ENCODE measurements at places on chromosomes 2 and 18.

DNA sequence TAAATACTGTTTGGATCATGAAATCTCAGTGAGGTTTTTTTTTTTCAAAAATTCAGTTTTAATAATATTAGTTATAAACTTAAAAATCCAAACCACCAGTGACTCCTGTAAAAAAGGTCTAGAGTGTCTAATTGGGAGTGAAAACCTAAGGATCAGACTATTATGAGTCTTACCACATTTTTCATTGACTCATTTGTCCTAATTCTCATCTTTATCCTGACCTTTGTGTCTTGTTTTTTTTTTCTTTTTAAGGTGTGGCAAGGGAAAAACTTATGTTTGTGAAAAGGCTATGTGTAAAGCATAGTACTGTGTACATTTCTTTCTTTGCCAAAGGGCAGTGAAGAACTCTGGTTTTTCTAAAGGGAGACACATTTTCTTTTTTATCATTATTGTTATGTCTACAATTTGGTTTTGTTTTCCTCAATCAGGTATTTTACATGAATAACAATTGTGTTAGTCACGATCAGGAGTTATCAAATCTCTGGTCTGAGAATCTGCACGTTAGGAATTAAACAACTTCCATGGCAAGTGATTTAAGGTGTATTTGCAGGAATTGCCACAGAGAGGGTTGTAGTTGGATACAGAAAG lies 52.6 kb downstream of the RHBDD1 start:
- no peak for DNase-seq

GRCh38 chr2:234993541-234993981 lies 41.7 kb downstream of the SH3BP4 start:
- no peak for DNase-seq

DNA sequence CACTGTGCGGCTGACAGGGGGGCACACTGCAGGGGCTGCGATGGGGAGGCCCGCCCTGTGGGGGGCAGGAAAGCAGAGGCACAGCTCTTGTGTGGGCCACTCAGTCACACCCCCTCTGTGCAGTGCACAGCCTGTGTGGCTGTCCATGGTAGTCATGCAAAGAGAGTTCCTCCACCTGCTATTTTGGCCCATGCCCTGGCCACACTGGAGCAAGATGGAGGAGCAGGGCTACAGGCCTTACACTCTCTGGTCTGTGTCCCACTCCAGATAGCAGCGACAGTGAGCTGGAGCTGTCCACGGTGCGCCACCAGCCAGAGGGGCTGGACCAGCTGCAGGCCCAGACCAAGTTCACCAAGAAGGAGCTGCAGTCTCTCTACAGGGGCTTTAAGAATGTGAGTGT lies 28.5 kb upstream of the FAHD2A start:
- DNase-seq = no peak

GRCh38 chr18:13393338-13393737 lies 174.8 kb downstream of the LDLRAD4 start:
- DNase-seq = no peak

DNA sequence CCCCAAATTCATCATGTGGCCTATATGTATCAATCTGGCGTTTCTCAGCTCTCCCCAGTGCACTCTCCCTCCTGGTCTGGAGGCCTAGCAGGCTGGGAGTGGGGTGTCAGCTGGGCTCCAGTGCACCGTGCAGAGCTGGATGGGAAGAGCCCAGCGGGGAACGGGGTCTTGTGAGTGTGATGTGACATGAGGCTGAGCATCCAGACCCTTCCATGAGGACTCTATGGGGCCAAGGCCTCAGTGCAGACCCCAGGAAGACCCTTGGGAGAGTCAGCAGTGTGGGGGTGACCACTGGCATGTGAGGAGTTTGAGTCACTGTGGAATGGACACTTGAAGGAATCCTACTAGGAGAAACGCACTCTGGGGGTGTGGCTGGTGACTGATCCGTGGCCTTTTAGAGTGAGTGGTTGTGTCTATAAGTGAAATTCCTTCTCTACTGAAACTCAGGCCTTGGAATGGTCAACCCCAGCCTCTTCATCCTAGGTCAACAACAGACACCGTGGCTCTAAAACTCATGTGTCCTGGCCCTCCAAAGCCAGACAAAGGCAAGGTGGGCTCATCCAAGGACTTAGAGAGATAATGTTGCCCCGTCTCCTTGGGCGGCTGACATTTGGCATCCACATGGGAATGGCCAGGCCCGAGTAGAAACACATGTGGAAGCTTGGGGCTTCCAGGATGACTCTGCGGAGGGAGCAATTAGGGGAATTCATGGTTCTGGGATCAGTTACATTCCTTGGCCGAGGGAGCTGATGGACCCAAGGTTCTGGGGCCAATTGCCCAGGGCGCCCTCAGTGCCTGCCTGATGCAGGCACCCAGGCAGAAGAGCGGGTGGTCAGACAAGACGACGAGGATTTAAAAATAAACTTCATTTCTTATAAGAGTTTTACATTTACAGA lies 156.0 kb upstream of the TWIST2 start:
- no peak for DNase-seq

DNA sequence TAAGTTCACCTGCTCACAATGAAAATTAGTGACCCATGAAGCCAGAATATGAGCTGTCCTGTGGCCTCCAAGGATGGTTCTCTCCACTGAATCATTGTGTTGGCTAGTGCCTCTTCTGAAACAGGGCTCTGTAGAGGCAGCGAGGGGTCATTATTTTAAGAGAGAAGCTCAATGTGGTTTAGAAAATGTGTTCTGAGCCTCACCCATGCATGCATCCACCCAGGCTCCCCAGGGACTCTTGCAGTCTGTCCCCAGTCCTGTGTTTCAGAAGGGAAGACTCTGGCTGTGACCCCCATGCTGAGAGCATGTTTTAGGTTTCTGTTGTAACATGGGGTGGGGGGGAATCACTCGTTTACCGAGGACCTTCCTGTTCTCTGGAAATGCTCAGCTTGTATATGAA lies 135.2 kb downstream of the RNF144A start:
- no peak for DNase-seq

- DNase-seq = no peak
These were observed 89.6 kb upstream of the SETBP1 start for GRCh38 chr18:44590956-44591670.

- DNase-seq = no peak
These were observed 105.9 kb downstream of the SRBD1 start for GRCh38 chr2:45505138-45505537.

DNA sequence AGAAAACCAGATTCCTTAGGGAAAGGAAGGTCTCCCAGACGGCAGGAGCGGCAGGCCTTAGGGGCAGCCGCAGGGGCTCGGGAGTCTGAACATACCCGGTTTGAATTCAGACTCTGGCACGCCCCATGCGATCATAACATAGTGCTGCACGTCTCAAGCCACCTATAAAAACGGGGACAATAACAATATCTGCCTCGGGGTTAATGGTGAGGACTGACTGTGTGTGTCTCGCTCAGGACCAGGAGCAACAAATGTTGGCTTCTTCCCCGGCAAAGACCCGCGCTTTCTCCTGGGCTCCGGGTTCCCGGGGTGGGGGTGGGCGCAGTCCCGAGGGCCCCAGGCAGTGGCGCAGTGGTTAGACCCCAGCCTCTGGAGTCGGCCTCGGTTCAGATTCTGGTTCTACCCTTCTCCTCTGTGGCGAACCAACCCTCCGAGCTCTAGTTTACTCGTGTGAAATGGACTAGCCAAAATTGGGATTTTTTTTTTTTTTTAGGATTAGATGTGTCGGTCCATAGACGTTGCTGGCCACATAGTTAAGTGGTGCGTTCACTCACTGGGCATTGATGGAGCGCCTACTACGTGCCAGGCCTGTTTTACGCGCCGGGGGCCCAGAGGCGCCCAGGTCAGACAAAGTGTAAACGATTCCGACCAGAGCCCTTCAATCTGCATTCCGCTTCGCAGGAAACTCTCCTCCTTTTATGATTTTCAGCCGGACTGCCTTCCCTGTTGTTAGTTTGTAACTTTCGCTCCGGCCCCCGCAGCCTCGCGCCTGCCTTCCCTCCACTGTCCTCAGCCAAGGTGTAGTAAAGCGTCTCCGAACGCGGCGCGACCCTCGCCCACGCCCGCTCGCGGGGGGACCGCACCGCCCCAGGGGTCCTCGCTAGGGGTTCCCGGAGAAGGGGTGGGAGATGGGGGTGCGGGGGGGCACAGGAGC lies 820 bp upstream of the SH3BP4 start:
- DNase-seq = no peak

DNA sequence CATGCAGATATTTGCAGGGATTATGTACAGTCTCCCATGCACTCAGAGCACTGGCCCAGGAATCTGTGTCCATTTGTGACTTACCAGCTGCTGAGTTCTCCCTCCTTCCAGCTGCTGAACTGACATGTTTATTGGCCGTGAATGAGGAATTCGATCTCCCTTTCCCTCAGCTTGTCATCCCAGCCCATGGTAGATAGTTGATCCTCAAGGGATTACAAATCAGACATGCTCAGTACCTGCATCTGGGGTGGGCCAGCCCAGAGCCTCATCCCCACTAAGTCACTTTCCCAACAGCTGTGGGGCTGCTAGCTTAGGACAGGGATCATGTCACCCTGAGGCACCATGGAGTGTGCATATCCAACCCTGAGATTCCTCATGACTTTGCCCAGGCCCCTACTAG lies 1284.9 kb upstream of the LRRTM1 start:
- DNase-seq = no peak

DNA sequence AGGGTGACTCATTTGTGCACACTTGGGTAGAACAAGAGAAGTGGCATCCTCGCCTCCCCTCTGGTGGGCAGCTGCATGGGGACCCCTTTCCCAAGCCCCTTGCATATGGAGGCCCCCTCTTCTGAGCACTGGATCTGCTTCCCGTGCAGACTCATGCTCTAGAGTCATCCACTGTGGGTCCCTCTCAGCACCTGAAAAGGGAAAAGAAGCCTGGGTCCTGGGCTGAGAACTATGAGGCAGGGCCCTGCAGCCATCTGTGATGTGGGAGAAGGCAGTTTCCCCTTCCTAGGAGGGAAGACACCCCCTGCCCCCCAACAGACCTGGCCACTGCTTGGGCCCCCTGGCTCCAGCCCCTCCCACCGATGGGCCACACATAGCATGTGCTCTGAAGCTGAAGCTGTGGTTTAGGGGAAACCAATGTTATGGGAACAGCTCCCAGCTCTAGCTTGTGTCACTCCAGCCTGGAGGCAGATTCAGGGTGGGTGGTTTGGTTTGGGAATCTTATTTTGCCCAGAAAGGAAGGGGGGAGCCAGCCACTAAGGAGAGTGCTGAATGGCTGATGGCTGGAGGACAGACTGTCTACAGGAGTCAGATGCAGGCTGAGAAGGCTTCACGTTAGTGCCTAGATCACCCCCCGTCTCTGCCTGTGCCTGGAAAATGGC lies 172.8 kb downstream of the GLI2 start:
- DNase-seq = no peak

- no peak for DNase-seq
These were observed 1.3 kb downstream of the TAF1B start for GRCh38 chr2:9844576-9844975.

DNA sequence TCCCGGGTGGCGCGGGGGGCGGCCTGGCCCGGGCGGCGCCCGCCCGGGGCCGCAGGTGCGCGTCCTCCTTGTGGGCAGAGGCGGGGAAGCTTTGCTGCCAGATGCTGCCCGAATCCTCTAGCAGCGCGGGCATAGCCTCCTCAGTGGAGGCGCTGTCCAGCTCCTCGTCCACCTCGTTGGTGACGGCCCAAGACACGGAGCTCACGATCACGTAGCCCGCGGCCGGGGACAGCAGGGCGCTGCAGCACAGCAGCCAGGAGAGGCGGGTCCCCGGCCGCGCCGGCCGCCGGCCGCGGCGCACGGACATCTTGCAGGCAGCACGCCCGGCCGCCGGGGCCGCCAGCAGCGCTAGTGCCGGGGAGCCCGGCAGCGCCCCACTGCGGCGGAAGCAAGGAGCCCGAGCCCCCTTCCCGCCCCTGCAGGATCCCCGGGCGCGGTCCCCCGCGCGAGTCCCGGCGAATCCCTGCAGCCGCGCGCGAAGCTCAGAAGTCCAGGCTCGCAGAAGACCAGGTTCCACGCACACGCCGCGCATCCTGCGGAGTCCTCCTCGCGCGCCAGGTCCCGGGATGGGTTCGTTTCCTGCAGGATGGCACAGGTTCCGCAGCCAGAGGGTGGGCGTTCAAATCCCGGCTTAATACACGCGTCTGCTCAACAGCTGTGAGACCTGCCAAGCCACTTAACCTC lies at the start of gene CREG2:
Gene CREG2, minus strand, starts transcription at position 353 of the 684 bp plus-strand sequence. Its CDS starts 46 bp downstream, at position 307.
- DNase-seq = peak; percentile 70

DNA sequence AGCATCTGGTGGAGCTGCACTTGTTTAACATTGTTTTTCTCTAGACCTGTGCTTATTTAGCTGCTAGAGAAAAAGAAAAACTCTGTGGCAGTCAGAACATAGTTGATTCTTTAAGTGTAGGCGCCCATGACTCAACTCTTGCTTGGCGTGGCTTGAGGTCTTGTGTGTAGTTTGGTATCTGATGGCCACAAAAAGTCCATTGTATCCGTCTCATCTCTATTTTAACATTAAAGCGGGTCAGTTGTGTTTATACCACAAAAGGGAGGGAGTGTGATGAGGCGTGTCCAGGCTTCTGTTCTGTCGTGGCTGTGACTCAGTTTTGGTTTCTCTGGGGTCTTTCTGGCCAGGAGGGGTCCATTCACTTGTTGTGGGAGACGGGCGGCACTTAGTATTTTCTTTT lies 24.2 kb upstream of the UGT1A8 start:
- no peak for DNase-seq

- peak; percentile 44 for DNase-seq
These were observed 5.6 kb downstream of the WNT10A start for GRCh38 chr2:218885981-218886947.

DNA sequence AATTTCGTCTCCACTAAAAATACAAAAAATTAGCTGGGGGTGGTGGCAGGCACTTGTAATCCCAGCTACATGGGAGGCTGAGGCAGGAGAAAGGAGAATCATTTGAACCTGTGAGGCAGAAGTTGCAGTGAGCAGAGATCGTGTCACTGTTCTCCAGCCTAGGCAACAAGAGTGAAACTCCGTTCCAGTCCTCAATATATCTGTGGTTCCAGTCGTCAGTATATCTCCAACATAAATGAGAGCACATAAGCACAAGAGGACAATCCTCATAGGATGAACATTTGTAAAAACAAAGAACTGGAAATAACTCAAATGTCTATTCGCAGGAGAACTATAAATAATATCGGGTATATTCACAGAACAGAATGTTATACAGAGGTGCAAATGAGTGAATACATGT lies 13.1 kb upstream of the PLEK start:
- no peak for DNase-seq

GRCh38 chr2:29074411-29074810 lies at the start of gene PCARE:
PCARE (minus strand) TSS chr2:29074523; CDS start chr2:29074261, 262 bp downstream.
- DNase-seq = no peak

DNA sequence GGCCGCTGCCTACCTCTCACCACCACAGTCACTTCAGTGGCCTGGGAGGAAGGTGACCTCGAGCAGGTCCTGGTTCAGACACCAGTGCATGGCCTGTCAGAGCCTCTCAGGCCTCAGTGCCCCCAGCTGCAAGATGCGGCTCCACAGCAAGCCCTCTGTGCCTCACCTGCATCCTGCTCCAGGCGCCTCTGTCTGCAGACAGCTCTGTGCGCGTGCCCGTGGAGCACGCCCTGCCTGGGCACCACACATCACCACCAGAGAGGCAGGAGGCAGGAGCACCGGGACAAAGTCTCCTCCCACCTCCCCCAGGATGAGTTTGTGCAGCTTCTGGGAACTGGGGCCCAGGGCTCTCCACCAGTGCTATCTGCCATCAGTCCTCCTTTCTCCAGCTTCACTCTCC lies 98.7 kb downstream of the TFCP2L1 start:
- no peak for DNase-seq

GRCh38 chr2:206259376-206260187 lies 14.9 kb upstream of the ZDBF2 start:
- DNase-seq = no peak

GRCh38 chr2:9769171-9770005 lies 73.9 kb upstream of the TAF1B start:
- DNase-seq = no peak

All from anterior cingulate cortex (tissue), 58 donors.